ENCODE measurements at places on chromosomes 2 and 18.
A peak's percentile ranks its signal among the peaks of the same experiment; 100 is the strongest.

GRCh38 chr18:9025091-9025838 is 77.2 kb upstream of the NDUFV2 start:
- DNase-seq, result no peak

DNA sequence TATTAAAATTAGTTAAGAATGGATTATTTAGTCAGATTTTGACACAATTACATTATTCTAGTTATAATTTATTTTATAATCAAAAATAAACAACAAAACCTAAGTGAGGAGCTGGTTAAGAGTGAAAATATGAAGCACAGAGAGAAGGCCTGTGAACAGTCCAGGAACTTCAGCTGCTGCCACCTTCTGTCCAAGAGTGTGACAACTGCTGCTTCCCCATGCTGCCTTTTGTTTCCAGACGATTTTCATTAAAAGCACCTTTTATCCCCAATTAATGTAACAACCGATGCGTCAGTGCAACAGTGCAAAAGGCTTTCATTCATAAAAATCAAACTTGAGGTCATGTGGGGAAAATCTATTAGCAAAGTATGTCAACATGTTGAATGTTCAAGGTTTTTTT is 363.6 kb downstream of the CTNNA2 start:
- no peak for DNase-seq

DNA sequence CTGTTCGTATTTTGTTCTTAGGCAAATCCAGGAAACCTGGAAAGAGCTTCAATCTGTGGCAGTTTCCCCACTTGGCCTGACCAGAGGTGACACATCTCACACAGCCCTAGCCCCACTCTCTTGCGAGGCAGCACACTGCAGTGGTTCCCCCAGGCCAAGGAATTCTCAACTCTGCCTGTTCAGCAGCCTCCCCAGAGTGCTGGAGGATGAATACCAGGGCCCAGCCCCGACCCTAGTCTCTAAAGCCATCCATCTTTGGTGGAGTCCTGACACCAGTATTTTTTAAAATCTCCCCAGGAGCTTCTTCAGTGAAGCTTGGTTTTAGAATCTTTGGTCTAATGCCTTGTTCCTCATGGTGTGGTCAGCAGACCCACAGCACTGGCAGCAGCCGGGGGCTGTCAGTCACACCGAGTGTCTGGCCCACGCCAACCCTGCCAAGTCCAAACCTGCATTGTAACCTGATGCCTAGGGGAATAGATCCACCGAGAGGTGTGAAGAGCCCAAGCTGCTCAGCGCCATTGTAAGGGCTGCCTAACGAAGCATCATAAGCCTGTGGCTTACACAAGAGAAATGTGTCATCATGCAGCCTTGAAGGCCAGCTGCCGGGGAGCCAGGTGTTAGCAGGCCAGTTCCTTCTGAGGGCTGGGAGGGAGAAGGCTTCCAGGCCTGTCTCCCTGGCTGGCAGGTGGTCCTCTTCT is 428.7 kb upstream of the ID2 start:
- no peak for DNase-seq

DNA sequence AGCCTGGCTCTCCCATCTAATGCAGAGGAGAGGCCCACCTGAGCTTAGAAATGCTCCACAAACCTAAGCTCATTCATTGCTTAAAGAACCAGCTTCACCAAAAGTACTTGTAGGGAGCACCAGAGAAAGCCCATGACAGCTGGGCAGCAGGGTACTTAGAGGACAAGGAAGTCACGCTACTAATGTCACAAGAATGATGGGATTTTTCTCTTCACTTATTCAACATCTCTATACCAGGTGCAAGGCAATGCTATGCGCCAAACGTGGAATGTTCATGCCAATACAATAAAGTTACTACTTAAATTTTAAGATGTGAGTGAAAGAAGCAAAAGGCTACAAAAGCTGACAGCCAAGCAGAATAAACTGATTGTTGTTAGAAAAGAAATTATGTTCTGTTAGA is 36.0 kb downstream of the LONRF2 start:
- DNase-seq, result no peak

- DNase-seq, result no peak
Measured at GRCh38 chr2:143159486-143159840, 30.2 kb downstream of the ARHGAP15 start.

DNA sequence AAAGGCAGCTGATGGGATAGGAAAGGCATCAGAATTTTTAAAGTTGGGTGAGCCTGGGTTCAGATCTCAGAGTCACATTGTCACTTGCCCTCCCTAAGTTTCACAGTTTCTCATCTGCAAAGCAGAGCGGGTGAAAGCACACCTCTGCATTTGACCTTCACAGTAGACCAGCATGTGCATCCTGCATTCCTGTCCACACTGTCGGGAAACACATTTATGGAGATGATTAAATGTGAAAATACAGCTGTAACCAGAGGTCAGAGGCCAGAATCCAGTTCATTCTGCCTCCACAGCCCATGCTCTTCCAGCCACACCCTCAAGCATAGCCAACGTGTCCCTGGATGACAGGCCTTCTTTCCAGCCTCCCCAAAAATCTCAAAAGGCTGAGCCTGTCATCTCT is 392.0 kb upstream of the MYT1L start:
- no peak for DNase-seq

DNA sequence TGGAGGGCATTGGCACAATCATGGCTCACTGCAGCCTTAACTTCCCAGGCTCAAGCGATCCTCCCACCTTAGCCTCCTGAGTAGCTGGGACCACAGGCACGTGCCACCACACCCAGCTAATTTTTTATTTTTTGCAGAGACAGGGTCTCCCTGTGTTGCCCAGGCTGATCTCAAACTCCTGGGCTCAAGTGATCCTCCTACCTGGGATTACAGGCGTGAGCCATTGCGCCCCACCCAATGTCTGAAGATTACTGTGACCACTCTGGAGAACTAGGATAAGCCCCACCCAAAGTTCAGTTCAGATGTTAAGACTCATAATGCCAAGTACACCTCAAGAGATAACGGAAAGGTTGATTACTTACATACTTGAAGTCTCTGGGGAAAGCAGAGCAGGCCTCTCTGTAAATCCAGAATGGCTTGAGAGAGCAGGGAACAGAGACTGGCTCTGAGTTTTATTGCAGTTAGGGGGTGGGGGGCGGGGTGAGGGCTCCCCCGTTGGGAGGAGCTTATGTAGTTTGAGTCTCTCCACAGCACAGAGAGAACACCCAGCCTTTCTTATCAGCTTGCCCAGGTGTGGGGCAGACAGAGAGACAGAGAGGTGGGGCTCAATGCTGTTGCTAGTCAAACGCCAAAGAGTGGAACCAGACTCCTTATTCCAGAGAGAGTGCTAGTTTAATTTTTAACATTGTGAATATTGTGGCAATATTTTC is 26.5 kb upstream of the ERICH2 start:
- DNase-seq, result no peak

DNA sequence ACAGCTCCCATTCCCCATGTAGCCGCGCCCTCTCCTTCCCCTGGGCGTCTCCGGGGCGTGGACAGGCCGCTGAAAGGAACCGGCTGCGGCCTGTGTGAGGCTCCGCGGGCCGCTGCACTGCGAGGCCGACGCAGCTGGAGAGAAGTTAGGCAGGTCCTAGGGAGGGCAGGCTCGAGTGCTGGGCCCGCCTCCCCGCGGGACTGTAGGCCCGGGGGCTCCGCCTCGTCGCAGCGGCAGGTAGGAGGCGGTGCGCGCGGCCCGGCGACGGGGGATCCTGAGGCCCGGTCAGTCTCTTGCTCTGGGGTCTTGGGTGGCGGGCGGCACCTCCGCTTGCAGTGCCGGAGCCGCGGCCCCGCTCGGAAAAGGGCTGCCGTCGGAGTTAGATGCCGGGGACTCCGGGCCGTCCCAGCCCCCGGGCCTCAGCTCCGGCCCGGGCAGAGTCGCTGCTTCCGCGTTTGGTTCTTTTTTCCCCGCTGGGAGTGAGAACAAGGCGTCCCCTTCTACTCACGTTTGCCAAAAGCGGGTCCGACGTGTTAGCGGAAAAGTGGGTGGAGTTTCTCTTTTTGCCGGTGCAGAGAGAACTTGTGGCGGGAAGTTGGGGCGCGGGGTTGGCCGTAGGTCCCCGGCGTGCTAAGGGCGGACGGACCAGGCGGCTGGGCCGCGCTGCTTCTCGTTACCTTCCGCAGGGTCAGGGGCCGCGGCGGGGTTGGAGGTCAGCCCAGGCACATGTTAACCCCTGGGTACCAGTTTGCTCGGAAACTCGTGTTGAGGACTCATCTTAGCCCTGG is at the start of gene VRK2:
Gene VRK2 (plus strand): TSS at position 222 of the 788 bp plus-strand sequence. CDS start 2,026 bp downstream, outside the sequence.
- DNase-seq, result peak; percentile 85

- DNase-seq, result peak; percentile 18
Measured at GRCh38 chr2:43293744-43294695, 67.6 kb upstream of the ZFP36L2 start.

DNA sequence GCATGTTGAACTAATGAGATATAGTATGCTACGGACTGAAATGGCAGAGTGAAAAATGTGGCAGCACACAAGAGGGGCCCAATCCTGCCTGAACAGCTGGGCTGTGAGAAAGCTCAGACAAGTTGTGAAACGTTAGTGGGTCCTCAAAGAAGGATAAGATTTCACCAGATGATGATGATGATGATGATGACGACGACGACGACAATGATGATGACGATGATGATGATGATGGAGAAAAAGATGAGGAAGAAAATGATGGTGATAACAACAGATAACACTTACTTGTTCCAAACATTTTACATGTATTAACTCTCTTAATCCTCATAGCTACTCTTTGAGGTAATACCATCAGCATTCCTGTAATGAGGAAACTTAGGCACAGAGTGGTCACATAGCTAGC is 94.2 kb downstream of the WDPCP start:
- no peak for DNase-seq

- DNase-seq, result no peak
Measured at GRCh38 chr2:136505462-136505861, 259.9 kb upstream of the THSD7B start.

DNA sequence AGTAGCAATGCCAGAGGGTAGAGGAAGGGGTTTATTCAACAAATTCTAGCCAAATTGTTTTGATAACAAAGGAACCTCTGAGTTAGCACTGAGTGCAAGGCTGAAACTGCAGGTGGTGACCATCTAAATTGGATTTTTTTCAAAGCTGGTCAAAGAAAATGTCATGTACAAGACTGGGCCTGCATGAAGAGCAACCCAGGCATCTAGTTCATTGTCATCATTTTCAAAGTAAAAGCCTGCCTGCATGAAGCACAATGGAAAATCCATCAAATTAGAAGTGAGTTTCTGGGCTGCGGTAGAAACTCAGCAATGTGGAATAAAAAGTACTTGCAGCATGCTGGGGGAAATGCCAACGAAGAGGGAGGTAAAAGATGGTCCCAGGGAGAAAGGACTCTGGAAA is 80.8 kb upstream of the PPP1CB start:
- DNase-seq, result no peak

- DNase-seq, result no peak
Measured at GRCh38 chr2:221787561-221787960, 215.5 kb upstream of the EPHA4 start.

GRCh38 chr2:99205491-99205890 is 24.5 kb downstream of the MRPL30 start:
- no peak for DNase-seq

DNA sequence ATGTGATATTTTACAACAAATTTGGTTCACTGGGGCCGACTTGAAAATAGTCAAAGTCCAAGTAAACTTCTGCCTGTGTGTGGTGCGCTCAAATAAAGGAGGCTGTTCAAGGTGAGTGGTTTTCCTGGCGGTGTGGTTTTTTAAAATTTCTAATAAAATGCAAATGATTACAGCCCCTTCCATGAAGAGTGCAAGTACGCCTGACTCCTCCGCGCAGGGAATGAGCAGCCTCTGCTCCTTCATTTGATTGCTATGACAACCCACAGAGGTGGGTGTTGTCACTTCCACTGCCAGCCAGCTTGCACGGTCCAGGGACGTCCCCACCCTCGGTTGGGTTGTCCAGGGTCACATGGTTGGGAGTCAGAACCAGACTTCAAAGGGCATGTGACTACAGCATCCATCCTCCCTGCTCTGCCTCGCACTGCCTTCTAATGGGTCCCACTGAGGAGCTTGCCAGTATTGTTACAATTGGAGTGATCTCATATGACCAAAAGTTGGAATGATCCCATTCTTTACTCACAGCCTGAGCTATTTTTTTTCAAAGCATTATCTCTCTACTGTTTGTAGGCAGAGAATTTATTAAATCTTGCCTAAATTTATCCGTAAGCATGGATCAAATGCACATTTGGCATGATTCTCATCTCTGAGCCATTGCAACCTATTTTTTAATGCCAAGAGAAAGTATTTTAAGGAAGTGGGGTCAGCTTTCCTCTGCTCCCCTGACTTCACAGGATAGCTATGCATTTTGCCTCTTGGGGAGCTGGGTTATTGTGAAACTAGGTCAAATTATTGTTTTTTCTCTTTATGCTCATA is 121.3 kb downstream of the AGAP1 start:
- no peak for DNase-seq

DNA sequence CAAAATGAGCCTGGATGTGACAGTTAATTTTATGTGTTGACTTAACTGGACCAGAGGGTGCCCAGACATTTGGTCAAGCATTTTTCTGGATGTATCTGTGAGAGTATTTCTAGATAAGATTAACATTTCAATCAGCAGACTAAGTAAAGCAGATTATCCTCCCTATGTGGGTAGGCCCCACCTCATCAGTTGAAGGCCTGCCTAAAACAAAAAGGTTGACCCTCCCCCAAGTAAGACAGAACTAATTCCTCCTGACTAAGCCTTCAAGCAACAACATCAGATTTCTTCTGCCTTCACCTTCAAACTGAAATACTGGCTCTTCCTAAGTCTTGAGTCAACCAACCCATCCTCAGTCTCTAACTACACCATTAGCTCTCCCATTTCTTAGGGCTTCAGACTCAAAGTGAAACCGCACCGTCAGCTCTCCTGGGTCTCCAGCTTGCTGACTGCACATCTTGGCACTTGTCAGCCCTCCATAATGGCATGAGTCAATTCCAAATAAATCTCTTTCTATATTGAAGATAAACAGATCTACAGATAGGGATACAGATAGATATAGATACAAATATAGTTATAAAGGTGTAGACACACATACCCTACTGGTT is 47.9 kb downstream of the MEMO1 start:
- peak; percentile 34 for DNase-seq

GRCh38 chr2:220034426-220035130 is 407.1 kb downstream of the SLC4A3 start:
- no peak for DNase-seq

- DNase-seq, result no peak
Measured at GRCh38 chr2:185436787-185437372, 301.7 kb upstream of the FSIP2 start.

- no peak for DNase-seq
Measured at GRCh38 chr2:229118927-229119326, 152.2 kb downstream of the PID1 start.

GRCh38 chr2:68658266-68658665 is 14.9 kb downstream of the PROKR1 start:
- DNase-seq, result no peak

DNA sequence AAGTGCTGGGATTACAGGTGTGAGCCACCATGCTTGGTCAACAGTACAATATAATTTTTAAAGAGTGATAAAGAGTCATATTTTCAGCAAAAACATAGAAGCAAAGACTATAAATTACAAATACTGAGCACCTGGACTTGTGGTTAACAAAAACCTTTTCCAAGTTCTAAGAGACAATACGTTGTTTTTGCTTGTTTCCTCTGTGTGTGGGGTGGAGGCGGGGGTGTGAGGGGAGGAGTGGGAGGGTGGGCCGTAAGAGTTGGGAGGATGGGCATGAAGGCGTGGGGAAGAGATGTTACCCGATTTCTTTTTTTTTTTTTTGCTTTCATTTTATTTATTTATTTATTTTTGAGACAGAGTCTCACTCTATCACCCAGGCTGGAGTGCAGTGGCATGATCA is 78.0 kb upstream of the WIPF1 start:
- no peak for DNase-seq
